Stimulated activated memory B cell treated with anti-CD40 and anti-IgM and Interleukin-4, amounts not matched to agents 10 μg/mL and 1 μg/mL and 100 μg/mL, for 72 hours (primary cell): ENCODE measurements at places on chromosomes 6 and 20.

GRCh38 chr20:10508468-10509251, 73.6 kb downstream of the SLX4IP start:
- H3K4me1 ChIP-seq: peaks cover 14% of the 10 kb centered on the region
- no peak for ATAC-seq
- no peak overlapping the region for H3K4me3 ChIP-seq
- H3K27ac ChIP-seq: no peak overlapping the region
- no peaks in the 10 kb centered on the region for H3K27me3 ChIP-seq

GRCh38 chr6:137106183-137106582, 61.4 kb upstream of the IL20RA start:
- peak; percentile 37 for ATAC-seq
- H3K4me1 ChIP-seq: peaks cover 62% of the 10 kb centered on the region
- H3K27ac ChIP-seq: peak overlapping the region; percentile 79
- H3K27me3 ChIP-seq: no peaks in the 10 kb centered on the region

GRCh38 chr20:60959971-60960370, 292.1 kb upstream of the CDH4 start:
- H3K36me3 ChIP-seq: no peaks in the 10 kb centered on the region
- no peaks in the 10 kb centered on the region for H3K27me3 ChIP-seq
- H3K4me1 ChIP-seq: no peaks in the 10 kb centered on the region
- no peak for ATAC-seq
- no peak overlapping the region for H3K27ac ChIP-seq

GRCh38 chr20:6265204-6265904, 142.5 kb upstream of the FERMT1 start:
- ATAC-seq: no peak
- H3K4me1 ChIP-seq: no peaks in the 10 kb centered on the region
- H3K4me3 ChIP-seq: no peak overlapping the region
- no peak overlapping the region for H3K27ac ChIP-seq
- H3K27me3 ChIP-seq: no peaks in the 10 kb centered on the region
- H3K36me3 ChIP-seq: no peaks in the 10 kb centered on the region

- no peak overlapping the region for H3K4me3 ChIP-seq
- peaks cover 10% of the 10 kb centered on the region for H3K27me3 ChIP-seq
- no peak for ATAC-seq
- H3K4me1 ChIP-seq: no peaks in the 10 kb centered on the region
- no peak overlapping the region for H3K27ac ChIP-seq
- H3K36me3 ChIP-seq: no peaks in the 10 kb centered on the region
These were observed 58.2 kb upstream of the NKX2-2 start for GRCh38 chr20:21571841-21572690.

DNA sequence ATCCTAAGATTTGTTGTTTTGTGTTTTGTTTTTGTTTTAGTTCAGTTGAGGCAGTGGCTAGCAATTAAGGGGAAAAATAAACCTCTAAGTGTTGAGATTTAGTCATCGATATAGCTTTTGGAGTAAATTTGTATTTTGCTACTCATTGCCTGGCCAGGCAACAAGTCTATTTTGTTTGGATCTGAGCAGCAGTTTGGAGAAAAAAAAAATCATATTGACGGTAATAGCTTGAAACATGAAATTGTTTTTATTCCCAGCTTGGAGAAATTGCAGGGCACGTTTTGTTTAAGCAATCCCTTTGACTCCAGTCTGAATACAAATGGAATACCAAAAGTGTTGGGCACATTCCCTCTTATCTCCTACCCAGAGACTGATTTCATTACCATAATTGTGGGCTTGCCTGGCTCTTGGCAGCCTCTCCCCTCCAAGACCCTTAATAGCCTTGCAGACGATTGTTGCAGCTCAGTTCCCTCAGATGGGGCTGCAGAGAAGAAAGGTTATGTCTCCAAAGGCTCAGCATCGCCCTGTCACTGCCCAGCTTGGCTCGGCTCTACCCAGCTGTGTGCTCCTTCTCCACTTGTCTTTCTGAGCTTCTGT, 56.0 kb downstream of the ISM1 start:
- no peaks in the 10 kb centered on the region for H3K4me1 ChIP-seq
- peaks cover 29% of the 10 kb centered on the region for H3K27me3 ChIP-seq
- no peak overlapping the region for H3K27ac ChIP-seq
- ATAC-seq: no peak

GRCh38 chr6:72650081-72650745, 28.3 kb downstream of the KCNQ5 start:
- H3K4me3 ChIP-seq: peak overlapping the region; percentile 21
- H3K4me1 ChIP-seq: peaks cover 73% of the 10 kb centered on the region
- peaks cover 7% of the 10 kb centered on the region for H3K36me3 ChIP-seq
- no peaks in the 10 kb centered on the region for H3K27me3 ChIP-seq

- no peaks in the 10 kb centered on the region for H3K27me3 ChIP-seq
- H3K27ac ChIP-seq: no peak overlapping the region
- H3K36me3 ChIP-seq: no peaks in the 10 kb centered on the region
- H3K4me1 ChIP-seq: no peaks in the 10 kb centered on the region
- no peak overlapping the region for H3K4me3 ChIP-seq
- no peak for ATAC-seq
These were observed 455.2 kb downstream of the PLCB1 start for GRCh38 chr20:8587251-8587650.

- no peaks in the 10 kb centered on the region for H3K36me3 ChIP-seq
- ATAC-seq: no peak
- peak overlapping the region; percentile 99 for H3K27ac ChIP-seq
These were observed 689 bp upstream of the PFDN4 start for GRCh38 chr20:54207053-54207742.

DNA sequence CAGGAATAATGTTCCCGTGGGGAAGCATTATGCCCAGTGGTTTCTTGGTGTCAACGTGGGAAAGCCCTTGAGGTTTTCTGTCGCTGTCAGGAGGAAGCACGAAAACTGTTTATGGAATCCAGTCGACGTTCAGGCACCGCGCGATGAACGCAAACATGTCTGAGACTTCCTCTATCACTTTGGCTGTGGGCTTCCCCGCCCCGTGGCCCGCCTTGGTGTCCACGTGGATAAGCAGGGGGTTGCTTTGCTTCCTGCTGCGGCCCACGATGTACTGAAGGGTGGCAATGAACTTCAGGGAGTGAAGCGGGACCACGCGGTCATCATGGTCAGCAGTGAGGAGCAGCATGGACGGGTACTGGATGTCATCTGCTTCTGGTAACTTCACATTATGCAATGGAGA, 98.2 kb upstream of the POPDC3 start:
- H3K36me3 ChIP-seq: peaks cover 78% of the 10 kb centered on the region
- no peaks in the 10 kb centered on the region for H3K27me3 ChIP-seq
- H3K4me3 ChIP-seq: no peak overlapping the region
- ATAC-seq: no peak
- H3K27ac ChIP-seq: no peak overlapping the region
- H3K4me1 ChIP-seq: no peaks in the 10 kb centered on the region

DNA sequence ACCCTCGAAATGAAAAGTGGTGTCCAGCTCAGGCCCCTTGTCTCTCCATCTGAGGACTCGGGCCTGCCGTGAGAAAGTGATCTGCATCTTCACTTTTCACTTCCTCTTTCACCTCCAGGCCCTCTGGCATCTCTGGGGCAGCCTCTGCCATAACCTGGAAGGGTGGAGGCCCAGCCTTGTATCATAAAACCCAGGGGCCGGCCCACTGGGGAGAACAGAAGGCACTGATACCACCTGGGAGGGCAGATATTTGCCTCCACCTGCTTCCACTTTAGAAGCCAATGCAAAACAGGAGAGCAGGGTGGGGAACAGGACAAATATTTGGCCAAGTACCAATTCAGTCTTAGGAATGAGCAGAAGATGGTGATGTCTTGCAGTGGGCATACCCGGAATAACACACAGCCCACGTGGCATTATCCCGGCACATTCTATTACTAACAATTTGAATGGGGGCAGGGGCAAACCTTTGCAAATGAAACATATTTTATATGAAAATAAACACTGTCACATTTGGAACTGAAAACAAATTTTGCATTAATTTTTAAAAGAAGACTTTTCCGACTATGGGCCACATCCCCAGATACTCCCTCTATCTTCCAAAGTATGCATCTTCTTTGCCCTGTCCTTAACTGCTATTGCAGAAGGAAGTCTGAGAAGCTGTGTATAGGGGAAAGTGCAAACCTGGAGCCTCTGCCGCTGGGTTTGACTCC, 69.2 kb upstream of the TBC1D7 start:
- H3K4me3 ChIP-seq: peak overlapping the region; percentile 25
- H3K27me3 ChIP-seq: no peaks in the 10 kb centered on the region
- peaks cover 42% of the 10 kb centered on the region for H3K4me1 ChIP-seq
- H3K36me3 ChIP-seq: peaks cover 6% of the 10 kb centered on the region
- peak; percentile 95 for ATAC-seq

DNA sequence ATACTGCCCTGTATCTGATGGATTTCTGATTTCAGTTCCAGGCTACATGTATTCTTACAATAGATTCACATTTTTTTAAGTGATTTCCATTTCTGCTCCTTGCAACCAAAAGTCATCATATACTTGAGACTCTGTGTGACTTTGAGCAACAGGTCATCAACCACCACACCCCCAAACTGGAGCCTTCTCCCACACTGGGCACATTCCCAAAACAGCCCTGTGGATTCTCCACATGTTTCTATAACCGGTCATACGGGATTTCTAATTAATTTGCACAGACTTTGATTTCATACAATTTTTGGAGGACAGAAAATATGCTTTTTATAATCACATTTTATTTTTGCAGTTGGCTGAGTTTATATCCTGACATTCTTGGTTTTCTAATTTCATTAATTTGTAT, 317.2 kb upstream of the ID4 start:
- no peak overlapping the region for H3K27ac ChIP-seq
- no peak overlapping the region for H3K4me3 ChIP-seq
- no peaks in the 10 kb centered on the region for H3K27me3 ChIP-seq
- no peak for ATAC-seq
- no peaks in the 10 kb centered on the region for H3K4me1 ChIP-seq

DNA sequence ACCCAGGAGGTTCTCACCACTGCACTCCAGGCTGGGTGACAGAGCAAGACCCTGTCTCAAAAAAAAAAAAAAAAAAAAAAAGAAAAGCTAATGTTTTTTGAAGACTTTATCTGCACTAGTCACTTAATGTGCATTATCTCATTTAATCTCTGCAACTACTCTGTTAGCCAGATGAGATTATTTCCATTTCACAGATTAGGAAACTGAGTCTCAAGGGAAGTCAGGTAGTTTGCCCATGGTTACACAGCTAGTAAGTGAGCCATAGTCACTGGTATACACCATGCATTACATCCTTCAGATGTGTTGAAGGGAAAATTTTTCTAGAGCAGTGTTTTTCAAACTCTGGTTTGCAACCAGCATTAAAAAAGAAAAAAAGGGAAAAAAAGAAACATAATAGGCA, 7.2 kb upstream of the SRF start:
- H3K4me3 ChIP-seq: no peak overlapping the region
- no peaks in the 10 kb centered on the region for H3K27me3 ChIP-seq
- no peak for ATAC-seq
- H3K27ac ChIP-seq: no peak overlapping the region

- H3K4me1 ChIP-seq: no peaks in the 10 kb centered on the region
- peaks cover 13% of the 10 kb centered on the region for H3K27me3 ChIP-seq
- ATAC-seq: no peak
- no peak overlapping the region for H3K27ac ChIP-seq
- H3K36me3 ChIP-seq: no peaks in the 10 kb centered on the region
These were observed 9.9 kb upstream of the NCR2 start for GRCh38 chr6:41325446-41326066.

DNA sequence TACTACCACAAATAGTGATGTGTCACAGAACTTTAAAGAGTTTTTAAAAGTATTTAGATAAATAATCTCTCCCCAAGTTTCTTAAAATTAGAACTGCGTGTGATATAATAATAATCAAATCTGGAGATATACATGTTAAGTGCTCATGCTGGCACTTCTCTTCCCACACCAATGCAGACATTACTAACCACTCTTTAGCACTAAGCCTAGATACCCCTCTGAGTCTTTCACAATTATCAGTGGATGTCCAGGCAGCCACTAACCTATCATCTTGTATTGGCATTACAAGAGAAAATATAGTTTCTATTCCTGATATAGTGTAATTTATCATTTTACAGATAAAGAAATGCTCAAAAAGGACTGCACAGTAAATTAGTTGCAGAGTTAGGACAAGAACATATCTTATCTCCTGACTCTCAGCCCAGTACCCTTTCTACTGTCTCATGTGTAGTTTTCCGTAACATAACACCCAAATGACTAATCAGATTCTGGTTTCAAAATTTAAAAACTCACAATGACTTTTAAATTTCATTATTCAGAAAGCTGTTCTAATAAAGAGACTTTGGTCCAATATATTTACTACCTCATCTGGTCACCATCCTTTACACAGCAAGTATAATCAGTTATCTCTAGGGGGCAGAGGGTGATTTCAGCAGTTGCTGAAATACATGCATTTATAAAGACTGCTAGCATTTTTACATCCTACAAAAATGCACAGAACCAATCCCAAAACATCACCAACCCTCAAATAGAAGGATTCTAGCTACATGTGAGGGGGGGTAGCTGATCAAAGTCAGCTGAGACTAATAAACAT, 215.5 kb upstream of the MCHR2 start:
- no peaks in the 10 kb centered on the region for H3K4me1 ChIP-seq
- H3K27me3 ChIP-seq: peaks cover 15% of the 10 kb centered on the region
- ATAC-seq: no peak
- no peak overlapping the region for H3K27ac ChIP-seq
- no peaks in the 10 kb centered on the region for H3K36me3 ChIP-seq

DNA sequence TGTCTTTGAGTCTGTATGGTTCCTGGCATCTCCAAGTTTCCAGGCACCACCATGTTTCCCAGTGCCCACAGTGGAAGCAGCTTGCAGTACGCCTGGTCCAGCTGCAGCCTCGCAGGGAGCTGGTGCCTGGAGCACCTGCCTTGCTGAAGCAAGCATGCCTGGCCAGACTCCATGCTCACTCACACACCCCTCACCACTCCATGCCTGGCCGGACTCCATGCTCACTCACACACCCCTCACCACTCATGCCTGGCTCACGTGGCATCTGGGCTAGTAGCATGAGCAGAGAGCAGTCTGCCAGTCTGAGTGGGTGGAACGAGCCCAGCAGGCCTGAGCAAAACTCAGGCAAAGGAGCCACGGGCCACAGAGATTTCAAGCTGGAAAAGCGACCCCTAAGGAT, 214.3 kb downstream of the TFAP2C start:
- ATAC-seq: no peak
- H3K4me3 ChIP-seq: no peak overlapping the region
- no peak overlapping the region for H3K27ac ChIP-seq

- H3K27ac ChIP-seq: no peak overlapping the region
- no peaks in the 10 kb centered on the region for H3K27me3 ChIP-seq
- peaks cover 11% of the 10 kb centered on the region for H3K4me1 ChIP-seq
- H3K36me3 ChIP-seq: peaks cover 68% of the 10 kb centered on the region
These were observed 47.7 kb downstream of the PLAGL2 start for GRCh38 chr20:32159766-32160221.

GRCh38 chr6:160043784-160044183, 74.9 kb downstream of the IGF2R start:
- no peaks in the 10 kb centered on the region for H3K27me3 ChIP-seq
- no peak overlapping the region for H3K4me3 ChIP-seq
- no peak overlapping the region for H3K27ac ChIP-seq
- no peak for ATAC-seq
- H3K36me3 ChIP-seq: peaks cover 76% of the 10 kb centered on the region

GRCh38 chr6:87181903-87182302, 26.5 kb downstream of the ZNF292 start:
- no peaks in the 10 kb centered on the region for H3K27me3 ChIP-seq
- H3K27ac ChIP-seq: peak overlapping the region; percentile 83
- no peak for ATAC-seq
- H3K36me3 ChIP-seq: peaks cover 41% of the 10 kb centered on the region
- no peak overlapping the region for H3K4me3 ChIP-seq
- peaks cover 69% of the 10 kb centered on the region for H3K4me1 ChIP-seq
